A549 treated with Hydrocortisone at 1 μM for 4 hours (cell line): ENCODE measurements at places on chromosomes 11 and 22. TPM values are rescaled to one million over a fixed set of nuclear protein-coding genes. Genes with fewer than 3 reads are reported as not detected.

Gene RFPL2
- total RNA-seq: 0.09 to 0.24 TPM (median 0.16 TPM) in 5 replicates

Gene KRTAP5-2
- not detected in 5 replicates for total RNA-seq

Gene NCAM1
- total RNA-seq: 0.03 to 0.12 TPM in 2 of 5 replicates, not detected in the others

Gene SMTNL1
- total RNA-seq: not detected in 5 replicates

Gene OR2AT4
- total RNA-seq: not detected in 5 replicates

Gene CACNA1I
- 0.05 to 0.07 TPM (median 0.05 TPM) in 5 replicates for total RNA-seq

Gene OR52I1
- total RNA-seq: not detected in 5 replicates

Gene SCGB1C1
- total RNA-seq: not detected in 5 replicates

Gene RNF121
- 42.9 to 55.1 TPM (median 47.6 TPM) in 5 replicates for total RNA-seq

Gene MOGAT2
- not detected in 5 replicates for total RNA-seq

Gene SBF2
- 11.7 to 20.0 TPM (median 13.3 TPM) in 5 replicates for total RNA-seq

Gene OR5T2
- not detected in 5 replicates for total RNA-seq

Gene ROBO3
- total RNA-seq: 2.0 to 3.8 TPM (median 2.9 TPM) in 5 replicates

Gene NDUFS8
- 251 to 386 TPM (median 359 TPM) in 5 replicates for total RNA-seq

Gene BDNF
- 7.6 to 10.1 TPM (median 8.9 TPM) in 5 replicates for total RNA-seq

Gene OR5B21
- not detected in 5 replicates for total RNA-seq

Gene MS4A15
- total RNA-seq: 0.07 TPM in 1 of 5 replicates, not detected in the others

Gene KCNK7
- total RNA-seq: 0.08 to 0.93 TPM (median 0.78 TPM) in 5 replicates

Gene SLC17A6
- total RNA-seq: not detected in 5 replicates

Gene PLEKHB1
- total RNA-seq: 0.44 to 1.3 TPM (median 1.2 TPM) in 5 replicates

Gene MOV10L1
- total RNA-seq: 0.03 TPM in 1 of 5 replicates, not detected in the others

Gene OR51E1
- total RNA-seq: not detected in 5 replicates

Gene OVOL1
- total RNA-seq: 0.03 to 0.13 TPM (median 0.08 TPM) in 3 of 5 replicates, not detected in the others

Gene SLC7A4
- not detected in 5 replicates for total RNA-seq

Gene LMO1
- 1.9 to 3.6 TPM (median 2.8 TPM) in 5 replicates for total RNA-seq

Gene BLID
- not detected in 5 replicates for total RNA-seq

Gene PGGHG
- 7.9 to 11.7 TPM (median 9.8 TPM) in 5 replicates for total RNA-seq

Gene INS
- total RNA-seq: not detected in 5 replicates

Gene SLC5A4
- not detected in 5 replicates for total RNA-seq

Gene DDTL
- 1.6 to 1.9 TPM (median 1.7 TPM) in 5 replicates for total RNA-seq

Gene MMP10
- 0.62 to 1.5 TPM (median 0.96 TPM) in 5 replicates for total RNA-seq

Gene DNAJB7
- not detected in 5 replicates for total RNA-seq

Gene PHOX2A
- total RNA-seq: not detected in 5 replicates
